ENCODE measurements at places on chromosomes 7 and 10.

DNA sequence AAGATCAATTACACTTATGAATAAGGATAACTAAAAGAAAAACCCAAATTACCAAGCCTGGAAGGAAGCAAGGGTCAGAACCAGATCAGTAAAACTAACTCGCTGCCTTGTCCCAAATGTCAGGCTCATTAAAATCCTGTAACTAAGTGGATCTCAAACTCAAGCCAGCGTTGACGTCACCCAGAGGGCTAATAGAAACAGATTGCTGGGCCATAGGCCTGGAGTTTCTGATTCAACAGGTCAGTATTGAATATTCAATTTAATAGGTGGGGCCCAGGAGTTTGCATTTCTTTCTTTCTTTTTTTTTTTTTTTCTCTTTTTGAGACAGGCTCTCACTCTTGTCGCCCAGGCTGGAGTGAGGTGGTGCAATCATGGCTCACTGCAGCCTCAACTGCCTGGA, 397.0 kb downstream of the CALN1 start:
- no peak for DNase-seq

DNA sequence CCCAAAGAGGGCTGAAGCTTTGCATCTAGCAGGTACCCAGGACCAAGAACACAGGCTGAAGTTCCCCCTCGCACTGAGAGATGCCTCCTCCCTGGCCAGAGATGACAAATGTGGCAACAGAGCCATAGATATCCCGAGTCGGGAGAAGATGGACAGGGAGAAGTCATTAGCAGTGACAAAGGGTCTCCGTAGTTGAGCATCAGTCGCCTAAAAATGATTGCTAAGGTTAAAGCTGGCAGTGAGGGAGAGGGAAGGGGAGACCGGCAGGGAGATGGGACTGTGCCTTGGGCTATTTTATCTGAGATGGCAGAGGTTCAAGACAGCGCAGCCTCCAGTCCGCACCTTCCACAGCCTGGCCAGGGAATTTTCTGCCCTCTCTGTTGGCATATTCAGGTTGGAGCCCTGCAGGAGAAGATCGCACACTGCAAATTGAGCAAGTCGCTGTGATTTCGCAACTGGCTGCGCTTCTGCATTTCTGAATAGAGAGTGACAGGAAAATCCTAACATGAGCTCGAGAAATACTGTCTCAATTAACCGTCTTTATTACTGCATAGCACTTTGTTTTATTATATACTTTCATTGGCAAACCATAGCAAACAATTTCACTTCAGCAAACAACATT, 238.9 kb upstream of the GPR26 start:
- no peak for DNase-seq

DNA sequence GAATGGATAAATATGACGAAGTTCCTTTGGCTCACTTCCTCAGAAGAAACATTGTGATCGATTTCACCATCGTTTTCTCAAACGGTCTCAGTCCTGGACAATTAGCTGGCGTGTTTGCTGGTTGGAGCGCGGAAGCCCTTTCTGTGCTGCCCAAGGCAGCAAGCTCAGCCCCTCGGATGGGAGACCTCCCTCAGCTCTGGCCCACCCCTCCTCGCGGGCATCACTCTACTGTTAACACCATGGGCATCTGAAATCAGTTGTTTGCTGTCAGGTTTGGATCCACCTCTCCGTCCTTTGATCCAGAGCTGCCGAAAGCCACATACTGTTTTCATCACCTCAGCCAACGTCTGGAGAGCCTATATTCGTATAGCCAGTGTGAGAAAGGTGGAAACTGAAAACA, 68.2 kb downstream of the C10orf143 start:
- DNase-seq = no peak

DNA sequence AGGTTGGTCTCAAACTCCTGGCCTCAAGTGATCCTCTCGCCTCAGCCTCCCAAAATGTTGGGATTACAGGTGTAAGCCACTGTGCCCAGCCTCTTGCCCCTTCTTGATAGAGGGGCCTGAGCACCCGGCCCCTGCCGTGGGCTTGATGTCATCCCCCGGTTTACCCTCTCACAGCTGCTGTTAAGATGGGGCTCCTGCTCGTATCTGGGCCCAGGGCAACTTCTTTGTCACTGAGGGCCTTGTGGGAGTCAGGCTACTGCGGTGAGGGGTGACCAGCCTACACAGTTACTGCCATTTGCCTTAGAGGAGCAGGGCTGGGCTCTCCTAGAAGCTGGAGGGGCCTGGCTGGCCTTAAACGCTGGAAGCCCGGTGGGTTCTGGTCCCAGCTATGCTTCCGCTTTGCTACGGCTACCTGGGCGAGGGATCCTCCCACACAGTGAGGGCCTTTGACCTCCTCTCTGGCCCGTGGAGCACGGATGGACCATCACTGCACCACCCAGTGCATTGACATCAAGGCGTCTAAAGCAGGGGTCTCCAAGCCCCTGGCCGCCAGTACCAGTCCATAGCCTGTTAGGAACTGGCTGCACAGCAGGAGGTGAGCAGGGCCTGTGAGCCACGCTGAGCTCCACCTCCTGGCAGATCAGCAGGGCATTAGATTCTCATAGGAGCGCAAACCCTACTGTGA, 1.1 kb upstream of the TMEM130 start:
- DNase-seq = no peak

DNA sequence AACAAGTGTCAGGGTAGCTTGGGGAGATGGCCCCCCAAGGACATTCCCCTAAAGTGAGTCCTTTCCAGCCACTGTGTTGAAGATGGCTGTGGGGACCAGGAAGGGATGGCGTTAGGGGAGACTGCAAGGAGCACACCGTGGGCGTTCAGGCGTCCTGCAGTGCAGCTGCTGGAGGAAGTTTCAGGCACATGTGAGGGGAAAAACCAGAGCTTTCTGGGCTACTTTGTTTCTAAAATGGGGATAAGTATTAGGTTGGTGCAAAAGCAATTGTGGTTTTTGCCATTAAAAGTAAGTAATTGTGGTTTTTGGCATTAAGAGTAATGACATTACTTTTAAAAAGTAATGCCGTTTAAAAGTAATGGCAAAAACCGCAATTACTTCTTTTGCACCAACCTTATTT, 14.3 kb downstream of the PRF1 start:
- no peak for DNase-seq

GRCh38 chr7:44212018-44212417, 11.2 kb downstream of the YKT6 start:
- no peak for DNase-seq

GRCh38 chr7:157402911-157403534, 66.2 kb downstream of the DNAJB6 start:
- DNase-seq = no peak

DNA sequence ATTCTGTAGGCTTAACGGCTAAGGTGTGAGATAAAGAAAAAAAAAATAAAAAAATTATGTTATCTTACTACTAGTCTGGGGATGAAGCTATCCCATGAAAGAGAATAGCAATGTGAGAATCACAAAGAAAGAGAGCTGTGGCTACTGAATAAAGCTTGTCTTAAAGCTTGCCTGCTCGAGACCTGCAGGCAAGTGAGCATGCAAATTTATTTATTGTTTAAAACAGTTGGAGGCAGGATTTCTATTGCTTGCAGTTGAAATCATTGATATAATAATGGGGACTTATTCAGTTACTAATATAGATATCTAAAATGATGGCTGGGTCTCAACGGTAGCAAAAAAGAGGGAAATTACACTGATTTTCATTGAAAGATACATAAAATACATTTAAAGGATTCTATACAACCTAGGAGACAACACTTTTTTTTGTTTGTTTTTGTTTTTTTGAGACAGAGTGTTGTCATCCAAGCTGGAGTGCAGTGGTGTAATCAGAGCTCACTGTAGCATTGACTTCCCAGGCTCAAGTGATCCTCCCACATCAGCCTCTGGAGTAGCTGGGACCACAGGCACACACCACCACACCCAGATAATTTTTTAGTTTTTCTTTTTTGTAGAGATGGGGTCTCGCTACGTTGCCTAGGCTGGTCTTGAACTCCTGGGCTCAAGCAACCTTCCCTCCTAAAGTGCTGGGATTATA, 144.5 kb upstream of the FEZF1 start:
- DNase-seq = no peak

DNA sequence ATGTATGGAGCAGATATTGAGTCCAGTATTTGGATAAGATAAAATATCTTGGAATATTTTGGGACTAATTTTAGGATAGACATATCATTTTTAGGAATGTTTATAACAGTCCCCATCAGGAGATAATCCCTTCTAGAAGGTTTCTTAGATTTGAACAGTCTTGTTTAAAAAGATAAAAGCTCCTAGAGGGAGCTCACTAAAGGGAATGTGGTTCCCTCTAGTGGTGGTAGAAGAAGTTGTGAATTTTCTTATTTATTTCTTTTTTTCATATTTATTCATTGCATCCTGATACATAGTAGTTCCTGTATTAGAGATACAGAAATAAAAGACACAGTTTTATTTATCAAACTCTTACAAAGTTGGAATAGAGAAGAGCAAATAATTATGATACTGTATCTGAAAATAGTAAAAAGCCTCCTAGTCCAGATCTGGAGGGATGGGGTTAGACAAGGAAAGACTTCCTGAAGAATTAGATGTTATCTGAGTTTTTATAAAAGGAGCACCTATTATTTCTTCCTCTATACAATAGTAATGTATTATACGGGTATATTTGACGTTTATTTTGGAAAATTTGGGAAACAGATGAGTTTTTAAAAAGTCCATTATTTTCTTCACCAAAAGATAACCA, 24.5 kb upstream of the KLF14 start:
- peak; percentile 49 for DNase-seq

DNA sequence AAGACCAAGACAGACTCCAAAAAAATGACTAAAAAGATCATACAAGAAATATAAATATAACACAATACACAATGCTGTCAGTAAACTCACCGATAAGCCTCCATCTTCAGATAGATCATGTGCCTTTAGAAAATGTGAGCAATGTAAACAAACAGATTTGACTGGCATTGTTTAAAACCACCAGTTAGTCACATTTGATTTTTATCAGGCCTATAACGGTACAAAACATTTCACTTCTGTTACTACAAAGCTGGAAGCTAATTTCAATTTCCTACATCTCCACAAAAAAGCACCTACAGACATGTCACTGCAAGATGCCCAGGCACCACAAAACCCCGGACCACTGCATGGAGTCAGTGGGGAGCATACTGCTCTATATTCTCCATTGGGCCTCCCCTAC, 18.9 kb downstream of the SGMS1 start:
- no peak for DNase-seq

DNA sequence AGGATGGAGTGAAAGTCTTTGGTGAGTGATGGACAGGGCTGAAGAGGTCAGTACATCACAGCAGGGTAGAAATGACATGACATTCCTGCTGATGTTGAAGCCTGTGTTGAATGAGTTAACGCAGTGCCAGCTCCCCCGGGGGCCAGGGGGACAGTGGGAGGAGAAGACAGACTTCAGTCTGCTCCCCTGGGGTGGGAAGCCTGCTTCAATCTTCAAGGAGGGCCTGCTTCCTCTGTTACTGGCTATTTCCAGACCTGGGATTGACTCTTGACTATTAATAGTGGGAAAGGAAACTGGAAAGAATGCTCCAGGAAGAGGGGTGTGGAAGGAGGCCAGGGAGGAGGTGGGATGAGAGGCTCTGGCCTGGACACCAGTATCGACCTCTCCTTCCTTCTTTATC, 27.2 kb downstream of the PODXL start:
- no peak for DNase-seq

DNA sequence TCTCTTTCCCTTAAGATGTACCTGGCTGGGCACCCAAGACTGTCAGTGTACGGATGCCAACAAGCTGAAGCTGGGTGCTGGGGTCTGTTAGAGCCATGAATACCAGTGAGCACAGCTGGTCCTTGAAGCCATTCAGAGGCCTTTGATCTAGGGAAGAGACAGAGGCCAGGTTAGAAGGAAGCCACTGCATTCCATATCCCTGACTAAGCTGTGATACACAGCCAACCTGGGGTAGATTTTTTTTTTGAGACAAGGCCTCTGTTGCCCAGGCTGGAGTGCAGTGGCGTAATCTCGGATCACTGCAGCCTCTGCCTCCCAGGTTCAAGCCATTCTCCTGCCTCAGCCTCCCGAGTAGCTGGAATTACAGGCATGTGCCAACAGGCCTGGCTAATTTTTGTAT, 20.8 kb downstream of the ZDHHC16 start:
- DNase-seq = no peak

GRCh38 chr10:21919117-21919516, 84.4 kb downstream of the DNAJC1 start:
- DNase-seq = no peak

DNA sequence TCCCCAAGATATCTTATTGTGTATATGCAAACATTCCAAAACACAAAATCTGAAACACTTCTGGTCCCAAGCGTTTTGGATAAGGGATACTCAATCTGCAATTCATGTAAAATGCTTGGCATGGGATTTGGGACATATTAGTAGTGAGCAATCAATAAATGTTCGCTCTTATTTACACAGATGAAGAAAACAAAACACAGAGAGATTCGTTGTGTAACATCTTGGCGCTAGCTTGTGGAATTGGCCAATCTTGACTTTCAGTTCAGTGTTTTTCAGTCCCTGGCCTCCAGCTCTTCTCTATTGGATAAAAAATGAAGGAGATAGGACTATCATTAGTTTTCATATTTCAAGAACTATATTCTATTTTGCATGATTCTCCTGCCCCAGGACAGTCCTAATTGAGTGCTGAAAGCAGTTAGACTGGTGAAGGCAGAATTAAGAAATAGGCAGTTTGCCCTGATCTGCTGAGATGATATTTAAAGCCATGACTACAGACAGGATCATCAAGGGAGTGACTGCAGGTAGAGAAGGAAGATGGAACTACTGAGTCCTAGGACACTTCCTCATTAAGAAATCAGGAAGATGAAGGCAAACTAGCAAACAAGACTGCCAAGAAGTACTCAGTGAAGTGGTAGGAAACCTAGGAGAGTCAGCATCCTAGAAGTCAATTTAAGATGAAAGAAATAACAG, 1.8 kb downstream of the PNLIPRP3 start:
- no peak for DNase-seq

DNA sequence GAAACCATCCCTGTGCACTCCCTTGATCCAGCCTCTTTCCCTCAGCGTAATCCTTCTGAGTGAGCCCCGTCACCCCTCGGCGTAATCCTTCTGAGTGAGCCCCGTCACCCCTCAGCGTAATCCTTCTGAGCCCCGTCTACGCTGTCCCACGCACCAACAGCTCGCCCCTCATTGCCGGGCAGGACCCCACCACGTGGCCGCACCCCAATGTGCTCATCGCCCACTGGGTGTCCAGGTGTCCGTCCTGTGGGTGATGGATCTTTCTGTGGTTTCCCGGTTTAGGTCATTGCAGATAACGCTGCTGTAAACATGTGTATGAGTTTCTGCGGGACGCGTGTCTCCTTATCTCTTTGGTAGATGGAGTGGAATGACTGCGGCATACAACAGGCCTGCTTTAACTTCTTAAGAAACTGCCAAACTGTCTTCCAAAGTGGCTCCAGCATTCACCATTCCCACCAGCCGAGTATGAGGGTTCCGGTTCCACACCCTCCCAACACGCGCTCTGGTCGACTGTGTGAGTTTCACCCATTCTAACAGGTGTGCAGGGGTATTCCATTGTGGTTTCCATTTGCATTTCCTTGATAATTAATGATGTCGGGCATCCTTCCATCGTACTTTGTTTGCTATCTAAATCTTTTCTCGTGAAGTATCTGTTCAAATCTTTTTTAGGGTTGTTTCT, 42.1 kb upstream of the NKX6-2 start:
- no peak for DNase-seq

- DNase-seq = no peak
Measured at GRCh38 chr7:116408166-116408565, 91.4 kb upstream of the CAV2 start.

Measured in CD4-positive, alpha-beta T cell treated with Interleukin-21 for 1 hour (primary cell).